ENCODE measurements at places on chromosomes 2 and 18.
A peak's percentile ranks its signal among the peaks of the same experiment; 100 is the strongest.

DNA sequence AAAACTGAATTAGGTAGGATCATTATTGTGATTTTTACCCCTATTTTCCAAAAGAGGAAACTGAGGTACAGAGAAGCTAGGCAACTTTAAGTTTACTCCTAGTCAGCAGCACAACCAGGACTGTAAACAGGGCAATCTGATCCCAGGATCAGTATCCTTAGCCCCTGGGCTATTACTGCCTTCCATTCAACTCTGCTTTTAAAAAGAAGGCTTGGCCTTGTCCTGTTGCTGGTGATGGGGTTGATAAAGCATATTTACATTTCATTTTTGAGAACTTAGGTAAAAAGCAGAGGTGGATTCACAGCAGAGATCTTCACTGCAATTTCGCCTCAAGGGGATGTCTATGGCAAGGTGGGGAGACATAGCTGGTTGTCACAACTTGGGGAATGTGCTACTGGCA, 148.5 kb downstream of the GALNT14 start:
- DNase-seq, result no peak

- no peak for DNase-seq
These were observed 44.9 kb upstream of the ASB18 start for GRCh38 chr2:236308855-236309668.

DNA sequence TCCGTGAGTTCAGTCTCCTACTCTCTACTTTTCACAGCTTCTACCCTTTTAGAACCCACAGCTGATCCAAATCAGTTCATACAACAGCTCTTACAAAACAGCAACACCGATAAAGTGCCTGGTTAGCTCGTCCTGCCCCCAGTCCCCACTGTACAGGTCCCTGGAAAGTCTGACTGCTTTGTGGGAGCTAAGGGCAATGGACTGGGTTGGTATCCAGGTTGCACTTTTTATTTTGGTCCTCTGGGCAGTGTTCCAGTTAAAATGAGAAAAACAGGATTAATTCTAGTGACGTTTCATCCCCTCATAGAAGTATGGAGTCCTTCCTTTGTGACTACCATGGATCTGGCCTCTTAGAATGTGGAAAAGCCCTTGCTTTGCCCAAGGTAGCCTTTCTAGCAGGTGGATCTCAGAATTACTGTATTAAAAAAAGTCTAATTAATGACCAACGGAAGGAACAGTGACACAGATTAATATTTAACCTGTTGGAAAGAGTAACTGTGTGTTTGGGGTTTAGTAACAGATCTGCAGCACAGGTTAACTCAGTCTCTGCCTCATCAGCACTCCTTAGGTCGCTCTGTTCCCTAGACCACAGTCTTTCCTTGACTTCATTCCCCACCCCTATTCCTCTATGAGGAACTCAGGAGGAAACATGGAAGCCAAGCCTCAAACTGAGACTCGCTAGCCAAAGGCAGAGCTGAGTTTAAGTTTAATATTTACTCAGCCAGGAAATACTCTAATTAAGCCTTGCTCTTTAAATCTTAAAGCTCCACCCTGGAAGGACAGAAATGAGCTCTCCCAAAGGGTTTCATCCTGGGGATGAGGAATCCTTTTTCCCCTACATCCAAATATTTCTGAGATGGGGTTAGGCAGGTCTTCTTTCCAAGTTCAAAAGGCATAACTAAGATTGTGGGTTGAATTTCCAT, 52.8 kb upstream of the ITGA6 start:
- no peak for DNase-seq

DNA sequence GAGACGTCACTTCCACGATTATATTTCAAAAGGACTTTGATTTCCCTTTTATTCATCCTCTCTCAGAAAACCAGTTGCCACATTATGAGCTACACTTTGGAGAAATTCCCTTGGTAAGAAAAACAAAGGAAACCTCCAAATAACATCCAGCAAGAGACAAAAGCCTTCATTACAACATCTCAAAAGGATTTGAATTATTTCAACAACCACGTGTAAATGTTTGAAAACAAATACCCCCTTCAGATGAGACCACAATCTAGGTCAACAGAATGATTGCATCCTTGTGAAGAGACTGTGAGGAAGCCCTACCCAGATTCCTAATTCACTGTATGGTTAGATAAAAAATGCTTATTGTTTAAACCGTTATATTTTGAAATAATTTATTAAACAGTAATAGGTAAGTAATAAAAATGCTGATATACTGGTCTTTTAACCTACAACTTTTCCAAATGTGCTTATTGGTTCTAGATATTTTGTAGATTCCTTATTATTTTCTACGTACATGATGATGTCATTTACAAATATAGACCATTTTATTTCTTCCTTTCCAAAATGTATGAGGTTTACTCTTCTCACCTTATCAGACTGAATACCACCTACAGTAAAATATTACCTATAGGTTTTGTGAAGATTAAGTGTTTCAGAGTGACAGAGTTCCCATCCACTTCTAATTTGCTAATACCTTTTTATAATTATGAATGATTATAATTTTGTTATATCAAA, 922.7 kb upstream of the CHAC2 start:
- DNase-seq, result no peak

- peak; percentile 60 for DNase-seq
These were observed 512.8 kb upstream of the POU3F3 start for GRCh38 chr2:104340879-104341828.

DNA sequence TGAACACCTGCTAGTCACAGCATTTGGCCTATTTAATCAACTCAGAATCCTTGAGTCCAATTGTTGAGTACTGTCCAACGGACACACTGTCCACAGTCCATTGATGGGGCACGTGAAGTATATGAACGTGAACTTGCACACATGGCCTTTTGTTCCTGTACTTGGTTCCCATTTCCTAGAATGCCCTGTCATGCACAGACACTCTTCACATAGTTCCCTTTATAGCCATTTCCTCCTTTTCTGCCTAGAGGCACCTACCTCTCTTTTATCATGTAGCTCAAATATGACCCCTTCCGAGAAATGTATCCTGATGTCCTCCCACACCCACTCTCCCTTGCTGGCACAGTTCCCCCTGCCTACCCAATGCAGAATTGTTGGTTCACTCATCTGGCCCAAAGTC, 8.7 kb upstream of the CRYGA start:
- no peak for DNase-seq

- peak; percentile 91 for DNase-seq
These were observed 419.6 kb upstream of the POU3F3 start for GRCh38 chr2:104434318-104434792.

- DNase-seq, result peak; percentile 81
These were observed 492.0 kb downstream of the TNS1 start for GRCh38 chr2:217510771-217511291.

DNA sequence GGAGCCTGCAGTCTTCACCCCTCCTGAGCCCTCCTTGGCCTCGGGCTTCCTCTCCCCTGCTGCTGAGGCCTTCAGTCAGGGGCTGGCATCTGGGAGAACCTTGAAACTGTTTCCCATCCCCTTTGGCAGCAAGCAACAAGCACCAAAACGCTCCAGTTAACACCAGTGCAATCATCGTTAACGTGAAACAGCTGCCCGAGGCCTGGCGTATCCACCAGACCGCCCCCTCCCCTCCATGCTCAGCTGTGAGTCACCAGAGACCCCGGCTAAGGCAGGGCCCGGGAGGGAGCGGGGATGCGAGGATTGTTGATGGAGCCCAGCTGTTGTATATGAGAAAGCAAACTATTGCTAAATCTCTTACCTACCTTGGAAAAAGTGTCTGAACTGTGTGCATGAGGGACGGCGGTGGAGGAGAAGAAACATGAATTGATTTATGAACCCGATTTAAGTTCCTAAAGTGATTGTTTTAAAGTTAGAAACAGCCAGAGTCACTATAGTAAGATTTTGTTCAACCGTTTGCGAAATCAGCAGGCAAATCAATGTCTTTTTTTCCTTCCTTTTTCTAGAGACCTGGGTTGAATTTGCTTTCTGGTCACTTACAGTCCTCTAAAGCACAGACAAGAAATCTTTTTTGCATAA, 5.2 kb downstream of the ZFP36L2 start:
- no peak for DNase-seq

- DNase-seq, result no peak
These were observed 21.7 kb downstream of the LBH start for GRCh38 chr2:30252723-30253701.

- peak; percentile 13 for DNase-seq
These were observed 178.6 kb downstream of the MGAT5 start for GRCh38 chr2:134432435-134432883.

DNA sequence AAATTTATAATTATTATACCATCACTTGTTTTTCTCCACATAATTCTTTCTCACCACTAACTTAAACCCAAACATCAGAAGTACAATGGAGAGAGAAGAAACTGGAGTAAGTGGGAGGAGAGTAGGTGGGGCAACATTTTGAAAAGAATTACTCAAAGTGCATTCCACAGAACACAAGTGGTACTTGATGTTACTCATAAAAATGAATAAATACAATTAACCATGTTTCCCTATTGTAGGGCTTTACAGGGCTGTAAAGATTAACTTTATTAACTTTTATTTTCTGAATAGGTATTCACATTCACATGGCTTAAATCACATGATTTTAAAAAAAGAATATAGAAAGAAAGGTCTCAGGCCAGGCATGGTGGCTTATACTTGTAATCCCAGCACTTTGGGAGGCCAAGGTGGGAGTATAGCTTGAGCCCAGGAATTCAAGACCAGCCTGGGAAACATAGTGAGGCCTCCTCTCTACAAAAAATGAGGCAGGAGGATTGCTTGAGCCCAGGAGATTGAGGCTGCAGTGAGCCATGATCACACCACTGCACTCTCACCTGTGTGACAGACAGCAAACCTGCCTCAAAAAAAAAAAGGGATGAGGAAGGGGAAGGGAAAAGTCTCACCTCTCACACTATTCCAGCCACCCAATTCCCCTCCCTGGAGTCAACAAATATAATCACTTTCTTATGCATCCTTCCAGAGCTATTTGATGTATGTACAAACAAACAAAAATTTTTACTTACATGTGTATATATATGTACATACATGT, 47.1 kb downstream of the KCNG3 start:
- no peak for DNase-seq

DNA sequence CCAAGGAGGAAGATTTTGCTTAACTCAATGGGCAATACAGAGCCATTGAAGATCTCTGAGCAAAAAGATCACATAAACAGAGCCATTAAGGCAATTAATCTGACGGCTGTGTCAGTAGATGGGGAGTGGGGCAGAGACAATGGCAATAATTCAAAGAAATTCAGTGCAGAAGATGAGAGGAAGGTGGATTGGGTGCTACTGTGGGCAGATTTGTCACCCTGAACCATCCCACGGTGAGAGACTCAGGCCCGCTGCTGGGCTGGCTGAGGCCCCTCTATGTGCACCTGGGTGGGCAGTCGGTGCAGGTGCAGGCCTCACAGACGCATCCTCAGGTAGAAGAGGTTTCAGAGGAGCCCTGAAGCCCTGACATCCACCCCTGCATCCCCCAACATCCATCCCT, 458.6 kb downstream of the EIPR1 start:
- no peak for DNase-seq

GRCh38 chr2:23679044-23679443, 247.9 kb downstream of the ATAD2B start:
- DNase-seq, result no peak

DNA sequence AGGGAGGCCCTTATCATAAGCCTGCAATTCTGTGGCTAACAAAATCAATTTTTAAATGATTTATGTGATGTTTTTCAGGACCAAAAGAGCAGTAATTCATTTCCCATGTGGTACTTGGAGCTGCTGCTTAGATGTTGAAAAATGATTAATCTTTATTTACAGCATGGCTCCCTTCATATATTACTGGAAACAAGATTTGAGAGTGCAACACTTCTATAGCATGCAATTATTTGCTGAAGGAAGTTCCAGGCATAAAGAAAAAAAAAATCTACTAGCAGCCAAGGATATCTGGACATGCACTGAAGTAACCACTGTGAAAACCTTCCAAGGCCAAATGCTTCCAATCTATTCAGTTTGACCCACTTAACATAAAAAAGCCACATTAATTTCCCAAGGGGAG, 186.3 kb downstream of the SLC8A1 start:
- DNase-seq, result no peak

DNA sequence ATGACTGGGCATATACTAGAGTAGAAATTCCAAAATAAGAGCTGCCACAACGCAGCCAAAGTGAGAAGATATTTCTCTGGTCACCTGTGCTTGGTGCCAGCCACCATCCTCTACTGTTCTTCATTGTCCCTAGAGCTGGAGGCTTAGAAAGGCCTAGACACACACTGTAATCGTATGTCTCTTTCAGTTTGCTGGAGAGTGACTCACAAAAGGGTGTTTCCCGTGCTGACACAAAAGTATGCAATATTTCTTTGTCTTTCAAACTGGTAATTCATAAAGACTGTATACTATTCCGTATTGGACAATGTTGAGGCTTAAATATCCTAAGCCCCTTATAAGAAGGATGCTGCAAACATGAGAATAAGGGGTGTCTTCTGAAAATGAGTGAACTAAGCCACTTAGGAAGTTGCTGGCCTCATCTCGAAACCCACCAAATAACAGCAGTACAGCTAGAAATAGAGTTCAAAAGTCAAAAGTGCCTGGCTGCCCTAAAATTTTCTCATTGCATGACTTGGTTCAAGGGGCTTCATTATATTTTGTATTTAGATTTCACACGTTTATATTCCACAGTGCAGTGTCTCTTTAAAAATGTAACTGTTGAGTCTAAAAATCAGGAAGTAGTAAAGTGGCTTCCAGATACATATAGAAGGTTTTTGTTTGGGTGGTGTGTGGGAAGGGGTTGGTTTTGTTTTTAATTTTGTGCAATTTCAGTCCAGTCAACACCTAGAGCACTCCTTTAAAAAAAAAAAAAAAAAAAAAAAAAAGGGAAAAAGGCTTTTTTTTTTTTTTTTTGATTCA, 601.1 kb downstream of the ARHGAP15 start:
- DNase-seq, result no peak

DNA sequence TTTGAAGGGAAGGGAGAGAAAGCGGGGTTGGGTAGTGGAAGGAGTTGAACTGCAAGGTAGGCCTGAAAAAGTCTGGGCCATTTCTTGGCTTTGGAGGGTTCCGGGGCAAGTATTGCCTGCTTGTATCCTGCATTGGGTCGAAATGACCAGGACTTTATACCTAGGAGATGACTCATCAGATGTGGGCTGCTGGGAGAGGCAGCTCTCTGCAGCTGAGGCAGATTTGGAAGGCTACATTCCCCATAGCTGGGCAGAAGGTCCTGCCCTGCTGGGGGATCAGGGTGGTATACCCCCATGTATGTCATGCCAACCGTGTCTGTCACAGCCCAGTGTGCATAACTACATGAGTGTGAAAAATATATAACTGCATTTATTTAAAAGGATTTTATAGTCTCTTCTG, 171.8 kb upstream of the SPRED2 start:
- DNase-seq, result no peak

- no peak for DNase-seq
These were observed 31.6 kb upstream of the RNF149 start for GRCh38 chr2:101340141-101340551.

- no peak for DNase-seq
These were observed 55.5 kb downstream of the LIPG start for GRCh38 chr18:49617329-49617695.

GRCh38 chr2:107325981-107326786, 440.2 kb upstream of the ST6GAL2 start:
- DNase-seq, result no peak

DNA sequence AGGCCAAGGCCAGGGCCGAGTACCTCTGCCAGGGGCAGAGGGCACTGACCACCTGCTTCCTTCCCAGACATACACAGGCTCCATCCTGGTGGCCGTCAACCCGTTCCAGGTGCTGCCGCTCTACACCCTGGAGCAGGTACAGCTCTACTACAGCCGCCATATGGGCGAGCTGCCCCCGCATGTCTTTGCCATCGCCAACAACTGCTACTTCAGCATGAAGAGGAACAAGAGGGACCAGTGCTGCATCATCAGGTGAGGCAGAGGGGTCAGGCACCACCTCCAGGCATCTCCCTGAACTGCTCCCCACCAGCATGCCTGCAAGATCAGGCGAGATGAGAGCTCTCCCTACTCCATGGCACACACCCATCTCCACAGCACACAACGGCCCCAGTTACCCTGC, 31.1 kb downstream of the MYO7B start:
- DNase-seq, result no peak
